Small intestine (tissue), 16 donors: ENCODE measurements at places on chromosomes 4 and X. TPM values are rescaled to one million over a fixed set of nuclear protein-coding genes. Genes with fewer than 3 reads are reported as not detected.

Gene ZCCHC4
- polyA plus RNA-seq = 4.0 TPM

Gene OCRL
- 20.3 TPM for polyA plus RNA-seq

Gene SPIN2B
- 4.1 TPM for polyA plus RNA-seq

DNA sequence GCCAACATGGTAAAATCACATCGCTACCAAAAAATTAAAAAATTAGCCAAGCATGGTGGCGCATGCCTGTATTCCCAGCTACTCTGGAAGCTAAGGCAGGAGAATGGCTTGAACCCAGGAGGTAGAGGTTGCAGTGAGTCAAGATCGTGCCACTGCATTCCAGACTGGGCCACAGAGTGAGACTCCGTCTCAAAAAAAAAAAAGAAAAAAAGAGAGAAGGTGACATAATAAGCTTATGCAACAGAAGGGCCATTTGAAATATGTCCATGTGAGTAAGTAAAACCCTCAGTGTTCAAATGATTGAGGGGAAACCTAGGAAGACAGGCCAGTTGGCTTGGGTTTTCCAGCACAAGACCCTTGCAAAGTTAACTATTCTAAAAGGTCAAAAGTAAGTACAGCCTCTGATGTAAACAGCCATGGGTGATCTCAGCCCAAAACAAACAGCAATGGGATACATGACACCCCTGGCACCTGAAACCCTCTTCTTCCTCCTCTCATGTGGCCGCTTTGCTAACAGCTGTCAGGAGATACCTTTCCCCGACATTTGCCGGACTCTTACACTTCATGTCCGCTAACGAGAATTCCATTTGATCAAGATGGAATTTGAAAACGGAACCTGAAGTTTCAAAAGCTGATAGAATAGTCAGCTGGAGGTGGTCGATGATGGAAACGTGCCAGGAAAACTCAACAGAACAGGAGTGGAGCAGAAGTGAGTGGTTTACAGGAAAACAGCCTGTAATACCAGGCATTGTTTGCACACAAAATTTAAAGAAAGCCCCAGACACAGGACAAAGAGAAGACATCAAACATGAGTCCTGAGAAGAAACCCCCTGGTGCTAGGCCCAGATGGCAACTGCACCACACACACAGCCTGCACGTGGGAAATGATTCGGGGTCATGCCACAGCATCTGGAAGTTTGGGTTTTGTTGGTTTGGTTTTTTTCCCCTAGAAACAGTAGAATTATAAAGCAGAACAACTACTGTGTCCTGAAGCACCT is 93.0 kb upstream of the STS start:
- no peak overlapping the region for H3K4me3 ChIP-seq
- no peak overlapping the region for H3K27ac ChIP-seq
- peaks cover 4% of the 10 kb centered on the region for H3K4me1 ChIP-seq
- DNase-seq = no peak
- H3K27me3 ChIP-seq = no peaks in the 10 kb centered on the region

Gene SOX3
- polyA plus RNA-seq = not detected

DNA sequence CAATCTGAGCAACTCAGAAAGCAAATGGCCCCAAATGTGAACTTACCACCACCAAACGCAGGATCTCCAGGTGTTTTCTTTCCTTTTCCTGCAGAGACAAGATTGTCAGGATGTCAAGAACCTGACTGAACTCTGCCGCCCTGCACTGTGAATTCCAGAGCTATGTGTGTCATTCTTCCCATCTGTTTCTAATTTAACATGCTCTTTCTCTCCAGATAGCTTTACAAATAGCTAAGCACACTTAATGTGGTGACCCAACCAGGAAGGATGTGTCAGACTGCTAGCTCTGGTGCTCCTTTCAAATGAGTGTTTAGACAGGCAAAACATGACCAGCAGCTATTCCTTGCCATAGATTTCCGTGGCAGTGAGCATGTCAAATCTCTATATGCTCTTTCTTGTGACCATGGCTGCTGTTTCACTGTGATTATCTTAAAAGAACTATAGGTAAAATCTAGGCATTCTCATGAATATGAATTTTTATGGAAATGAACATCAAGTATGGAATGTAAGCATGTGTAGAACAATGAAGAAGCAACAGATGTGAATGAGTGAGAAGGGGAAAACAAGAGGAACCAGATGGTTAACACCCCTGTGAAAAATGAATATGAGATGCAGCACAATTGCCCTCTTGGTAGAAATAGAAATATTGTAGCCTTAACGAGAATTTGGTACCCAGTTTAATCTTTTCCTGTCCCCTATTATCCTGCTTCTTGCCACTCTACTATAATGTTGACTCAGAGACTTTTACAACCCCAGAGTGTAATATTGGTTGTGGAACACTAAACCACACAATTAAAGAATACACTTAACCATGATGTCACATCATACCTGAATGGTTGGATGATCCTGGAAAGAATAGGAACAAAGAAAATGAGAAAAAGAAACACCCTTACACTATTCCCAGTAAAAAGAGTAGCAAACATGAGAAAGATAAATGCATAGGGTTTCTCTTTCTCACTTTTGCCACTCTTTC is 247.8 kb upstream of the DKK2 start:
- no peak overlapping the region for H3K27ac ChIP-seq
- no peaks in the 10 kb centered on the region for H3K27me3 ChIP-seq
- H3K4me3 ChIP-seq = no peak overlapping the region
- no peaks in the 10 kb centered on the region for H3K4me1 ChIP-seq

Gene WDFY3
- 33.3 TPM for polyA plus RNA-seq

Gene FRAS1
- 0.16 TPM for polyA plus RNA-seq

GRCh38 chr4:125650557-125650956 is 335.8 kb downstream of the FAT4 start:
- no peak for DNase-seq
- no peak overlapping the region for H3K27ac ChIP-seq
- no peaks in the 10 kb centered on the region for H3K36me3 ChIP-seq
- H3K4me3 ChIP-seq = no peak overlapping the region
- no peaks in the 10 kb centered on the region for H3K4me1 ChIP-seq

GRCh38 chrX:132214518-132214917 is 4.7 kb downstream of the RAP2C start:
- H3K27ac ChIP-seq = no peak overlapping the region
- no peak for DNase-seq
- H3K4me3 ChIP-seq = no peak overlapping the region
- peaks cover 7% of the 10 kb centered on the region for H3K4me1 ChIP-seq

DNA sequence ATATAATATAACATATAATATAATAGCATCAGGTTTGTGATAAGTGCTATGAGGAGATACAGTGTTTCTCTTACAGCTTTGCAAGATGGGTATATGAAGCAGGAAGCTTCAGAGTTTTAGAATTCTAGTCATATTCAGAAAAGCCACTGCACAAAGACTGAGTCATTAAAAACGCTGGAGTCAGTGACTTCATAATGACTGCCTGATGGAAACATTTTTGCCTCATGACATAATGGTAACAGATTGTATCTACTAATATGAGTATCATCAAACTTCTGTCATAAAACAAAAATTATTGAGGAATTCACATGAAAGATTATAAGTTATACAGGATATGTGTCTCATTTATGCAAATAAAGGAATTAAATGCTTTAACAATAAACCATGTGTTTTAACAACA is 46.8 kb downstream of the EPHA5 start:
- DNase-seq = no peak
- no peaks in the 10 kb centered on the region for H3K36me3 ChIP-seq

GRCh38 chr4:147913137-147913536 is 181.2 kb downstream of the ARHGAP10 start:
- no peaks in the 10 kb centered on the region for H3K4me1 ChIP-seq
- H3K4me3 ChIP-seq = no peak overlapping the region
- H3K36me3 ChIP-seq = no peaks in the 10 kb centered on the region
- H3K27me3 ChIP-seq = no peaks in the 10 kb centered on the region
- no peak overlapping the region for H3K27ac ChIP-seq
- DNase-seq = no peak

Gene GIMD1
- polyA plus RNA-seq = 114 TPM

Gene TRAM1L1
- not detected for polyA plus RNA-seq

- H3K36me3 ChIP-seq = no peaks in the 10 kb centered on the region
- H3K27ac ChIP-seq = no peak overlapping the region
- DNase-seq = no peak
- peaks cover 7% of the 10 kb centered on the region for H3K4me1 ChIP-seq
- H3K27me3 ChIP-seq = no peaks in the 10 kb centered on the region
Measured at GRCh38 chrX:48909703-48910294, 1.6 kb downstream of the SLC35A2 start.

Gene CXCR3
- 4.2 TPM for polyA plus RNA-seq

- no peak overlapping the region for H3K27ac ChIP-seq
- peak; percentile 56 for DNase-seq
- no peaks in the 10 kb centered on the region for H3K36me3 ChIP-seq
- no peaks in the 10 kb centered on the region for H3K4me1 ChIP-seq
- H3K27me3 ChIP-seq = no peaks in the 10 kb centered on the region
Measured at GRCh38 chrX:136608295-136608933, 39.5 kb upstream of the CD40LG start.

Gene CLDN34
- polyA plus RNA-seq = not detected

DNA sequence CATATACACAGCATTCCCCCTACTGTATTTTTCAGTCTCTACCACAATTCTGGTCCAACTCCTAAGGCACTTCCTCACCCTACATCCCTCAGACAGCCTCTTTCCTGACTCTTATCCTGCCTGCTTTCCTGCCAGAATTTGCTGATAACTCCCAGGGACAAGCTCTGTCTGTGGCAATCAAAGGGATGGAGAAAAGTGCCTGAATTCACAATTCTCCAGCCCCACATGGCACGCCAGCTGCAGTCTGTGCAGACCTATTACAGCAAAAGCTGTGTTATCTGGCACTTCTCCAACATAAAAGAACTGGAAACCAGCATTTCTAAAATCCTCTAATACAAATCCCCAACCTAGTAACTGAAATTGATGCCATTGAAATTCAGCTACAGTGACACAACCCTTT is 404.8 kb downstream of the KLHL13 start:
- no peaks in the 10 kb centered on the region for H3K36me3 ChIP-seq
- DNase-seq = no peak
- no peak overlapping the region for H3K27ac ChIP-seq
- H3K4me3 ChIP-seq = no peak overlapping the region
- no peaks in the 10 kb centered on the region for H3K27me3 ChIP-seq

DNA sequence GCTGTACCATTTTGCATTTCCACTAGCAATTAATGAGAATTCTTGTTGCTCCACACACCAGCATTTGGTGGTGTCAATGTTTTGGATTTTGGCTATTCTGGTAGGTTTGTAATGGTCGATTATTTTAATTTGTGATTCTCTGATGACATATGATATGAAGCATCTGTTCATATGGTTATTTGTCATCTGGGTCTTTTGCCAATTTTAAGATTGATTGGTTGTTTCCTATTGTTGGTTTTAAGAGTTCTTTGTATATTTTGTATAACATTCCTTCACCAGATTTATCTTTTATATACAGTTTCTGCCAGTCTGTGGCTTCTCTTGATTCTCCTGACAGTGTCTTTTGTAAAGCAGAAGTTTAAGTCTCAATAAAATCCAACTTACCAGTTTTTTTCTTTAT is 18.5 kb upstream of the BDH2 start:
- H3K27ac ChIP-seq = no peak overlapping the region
- no peak overlapping the region for H3K4me3 ChIP-seq
- H3K36me3 ChIP-seq = no peaks in the 10 kb centered on the region
- no peaks in the 10 kb centered on the region for H3K27me3 ChIP-seq

Gene NCAPG
- 2.5 TPM for polyA plus RNA-seq

GRCh38 chr4:95596676-95597075 is 47.9 kb upstream of the UNC5C start:
- H3K27ac ChIP-seq = no peak overlapping the region
- H3K27me3 ChIP-seq = no peaks in the 10 kb centered on the region
- no peak for DNase-seq

DNA sequence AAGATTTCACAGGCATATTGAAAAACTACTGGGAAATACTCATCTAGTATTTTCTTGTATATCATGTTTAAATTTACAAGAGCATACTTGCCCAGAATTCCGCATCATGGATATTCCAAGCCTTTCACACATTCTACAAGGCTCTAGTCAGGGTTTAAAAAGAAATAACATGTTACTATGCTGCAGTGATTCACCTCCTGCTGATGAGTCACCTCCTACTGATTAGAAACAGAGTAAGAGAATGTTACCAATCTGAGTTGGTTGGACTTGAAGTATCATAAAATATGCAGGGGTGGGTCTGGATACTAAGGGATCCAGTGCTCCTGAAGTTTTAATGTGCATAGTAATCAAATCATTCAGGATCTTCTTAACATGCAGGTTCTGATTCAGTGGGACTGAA is 192.0 kb upstream of the ANK2 start:
- no peaks in the 10 kb centered on the region for H3K4me1 ChIP-seq
- no peaks in the 10 kb centered on the region for H3K36me3 ChIP-seq
- H3K27ac ChIP-seq = no peak overlapping the region
- no peaks in the 10 kb centered on the region for H3K27me3 ChIP-seq

DNA sequence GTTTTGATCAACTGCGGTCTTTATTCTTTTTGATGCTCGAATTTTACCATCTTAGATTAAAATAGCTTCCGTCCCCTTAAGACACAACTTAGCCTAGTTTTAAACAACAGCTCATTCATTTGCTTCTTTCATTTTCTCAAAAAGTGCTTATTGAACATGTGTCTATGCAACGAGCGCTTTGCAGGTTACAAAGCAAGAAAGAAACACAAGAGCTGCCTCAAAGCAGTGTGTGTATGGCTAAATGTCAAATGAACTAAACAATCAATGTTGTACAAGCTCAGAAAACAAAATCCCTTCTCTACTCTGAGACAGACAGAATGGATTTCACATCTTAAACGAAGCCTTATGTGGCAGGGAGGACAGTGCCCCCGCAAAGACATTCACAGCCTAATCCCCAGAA is 61.0 kb downstream of the EVC2 start:
- H3K4me3 ChIP-seq = no peak overlapping the region
- no peak overlapping the region for H3K27ac ChIP-seq
- DNase-seq = no peak
- H3K4me1 ChIP-seq = no peaks in the 10 kb centered on the region
- no peaks in the 10 kb centered on the region for H3K36me3 ChIP-seq

DNA sequence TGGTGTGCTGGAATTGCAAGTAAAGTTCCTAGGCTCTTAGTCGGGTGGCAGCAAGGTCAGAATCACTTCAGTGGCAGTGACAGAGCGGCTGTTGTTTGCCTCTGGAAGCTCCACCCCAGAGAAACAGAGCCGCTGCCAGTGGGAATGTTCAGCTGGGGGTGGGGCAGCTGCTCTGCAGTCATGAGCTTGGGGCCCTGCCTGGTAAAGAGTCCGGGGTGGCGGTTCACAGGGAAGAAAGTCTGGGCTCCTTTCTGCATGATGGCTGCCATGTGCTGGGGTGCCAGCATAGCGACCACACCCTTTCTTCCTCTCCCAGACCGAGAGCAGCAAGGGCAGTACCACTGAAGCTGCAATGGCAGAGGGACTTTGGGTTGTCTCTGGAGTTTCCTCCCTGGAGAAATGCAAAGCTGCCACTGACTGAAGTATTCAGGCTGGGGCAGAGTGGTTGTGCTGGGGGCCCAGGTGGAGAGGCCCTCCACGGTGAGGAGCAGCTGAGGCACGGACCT is 108.8 kb upstream of the CENPE start:
- H3K27ac ChIP-seq = no peak overlapping the region
- no peak overlapping the region for H3K4me3 ChIP-seq
- H3K4me1 ChIP-seq = peaks cover 14% of the 10 kb centered on the region
- peak; percentile 86 for DNase-seq
